Fibroblast of the conjunctiva (primary cell): ENCODE measurements at places on chromosomes 5 and 9.

GRCh38 chr9:134963546-134963945 lies 45.8 kb upstream of the FCN1 start:
- DNase-seq: no peak

DNA sequence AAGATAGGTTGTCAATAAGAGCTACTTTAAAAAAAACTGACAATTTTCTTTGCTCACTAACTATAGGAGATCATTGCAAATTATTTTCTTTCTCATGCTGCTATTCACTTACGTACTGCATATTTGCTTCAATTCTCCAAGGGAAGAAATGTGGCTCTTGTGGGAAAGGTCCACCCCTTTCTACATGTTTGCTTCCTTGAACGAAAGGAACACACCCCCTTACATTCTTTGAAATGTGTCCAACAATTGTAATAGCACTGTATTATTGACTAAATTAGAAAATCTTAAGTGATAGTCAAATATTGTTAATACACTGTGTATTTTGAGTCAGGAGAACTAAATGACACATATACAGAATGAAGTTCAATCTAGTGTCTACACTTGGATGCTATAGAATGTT lies 5.2 kb downstream of the MEF2C start:
- DNase-seq: no peak

- no peak for DNase-seq
These were observed 207.7 kb downstream of the FRMD3 start for GRCh38 chr9:83330207-83331196.

DNA sequence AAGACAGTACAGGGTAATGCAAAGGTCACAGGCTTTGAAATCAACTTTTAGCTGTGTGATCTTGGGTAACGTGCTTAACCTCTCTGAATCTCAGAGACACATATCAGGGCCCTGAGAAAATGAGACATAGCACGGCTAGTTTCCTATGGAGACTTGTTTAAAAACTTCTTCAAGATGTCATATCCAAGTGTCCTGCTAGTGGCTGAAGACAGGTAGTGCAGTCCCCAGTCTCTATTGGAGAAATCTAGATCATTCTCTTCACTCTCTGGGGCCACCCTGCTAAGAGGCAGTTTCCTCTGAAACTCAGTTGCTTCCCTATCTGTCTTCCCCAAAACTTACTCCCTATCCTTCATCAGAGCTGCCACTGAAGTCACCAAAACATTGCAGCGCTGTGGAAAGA lies 30.3 kb upstream of the GRXCR2 start:
- no peak for DNase-seq

GRCh38 chr5:18920966-18921365 lies 1067.0 kb downstream of the CDH18 start:
- DNase-seq: no peak
